ENCODE measurements at places on chromosomes 3 and 15.

GRCh38 chr15:76345880-76346668 is 9.5 kb downstream of the ISL2 start:
- no peak for DNase-seq

DNA sequence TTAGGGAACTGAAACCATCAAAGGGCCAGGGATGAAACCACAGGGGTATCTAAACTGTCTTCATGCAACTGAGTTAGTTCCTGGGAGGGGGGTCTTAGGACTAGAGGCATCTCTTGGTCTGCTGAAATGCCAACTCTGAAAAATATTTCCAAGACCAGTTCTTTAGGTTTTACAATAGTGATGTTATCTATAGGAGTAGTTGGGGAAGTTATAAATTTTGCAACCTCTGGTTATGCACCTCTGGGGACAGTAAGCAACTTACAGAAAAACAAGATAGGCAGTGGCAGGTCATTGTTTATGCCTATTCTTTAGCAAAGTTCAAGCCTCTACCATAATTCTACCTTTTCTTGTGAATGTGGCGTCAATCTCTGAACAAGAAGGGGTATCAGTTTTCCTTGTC is 60.5 kb upstream of the MINAR1 start:
- DNase-seq = no peak

DNA sequence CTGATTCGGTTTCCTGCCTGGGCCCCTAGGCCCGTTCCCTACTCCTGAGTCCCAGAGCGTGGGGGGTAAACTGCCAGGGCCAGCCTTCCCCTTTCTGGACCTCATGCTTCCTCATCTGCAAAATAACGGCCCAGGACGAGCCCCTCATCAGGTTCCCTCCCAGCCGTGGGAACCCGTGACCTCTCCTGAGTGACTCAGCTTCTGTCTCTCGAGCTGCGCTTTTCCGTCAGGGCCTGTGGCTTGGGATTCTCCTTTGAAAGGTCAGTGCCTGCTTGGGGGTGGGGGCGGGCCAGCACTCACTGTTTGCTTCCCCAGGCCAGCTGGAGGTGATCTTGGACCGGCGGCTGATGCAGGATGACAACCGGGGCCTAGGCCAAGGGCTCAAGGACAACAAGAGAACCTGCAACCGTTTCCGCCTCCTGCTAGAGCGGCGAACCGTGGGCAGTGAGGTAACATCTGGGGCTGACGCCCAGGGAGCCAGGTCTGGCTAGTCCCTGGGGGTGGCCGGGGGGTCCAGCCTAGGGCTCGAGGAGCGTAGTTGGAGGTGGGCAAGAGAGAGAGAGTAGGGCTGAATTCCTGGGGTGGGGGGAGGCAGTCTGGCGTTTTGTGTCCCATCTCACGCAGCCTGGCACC is 12.8 kb downstream of the MAN2A2 start:
- DNase-seq = no peak

- DNase-seq = peak; percentile 40
Measured at GRCh38 chr3:155079468-155079745, 712 bp upstream of the MME start.

- no peak for DNase-seq
Measured at GRCh38 chr3:178042376-178042775, 493.9 kb upstream of the KCNMB2 start.

Measured in H54 (cell line).